ENCODE measurements at places on chromosomes 7 and 10.

GRCh38 chr10:8511026-8511425 is 456.5 kb downstream of the GATA3 start:
- DNase-seq = no peak

DNA sequence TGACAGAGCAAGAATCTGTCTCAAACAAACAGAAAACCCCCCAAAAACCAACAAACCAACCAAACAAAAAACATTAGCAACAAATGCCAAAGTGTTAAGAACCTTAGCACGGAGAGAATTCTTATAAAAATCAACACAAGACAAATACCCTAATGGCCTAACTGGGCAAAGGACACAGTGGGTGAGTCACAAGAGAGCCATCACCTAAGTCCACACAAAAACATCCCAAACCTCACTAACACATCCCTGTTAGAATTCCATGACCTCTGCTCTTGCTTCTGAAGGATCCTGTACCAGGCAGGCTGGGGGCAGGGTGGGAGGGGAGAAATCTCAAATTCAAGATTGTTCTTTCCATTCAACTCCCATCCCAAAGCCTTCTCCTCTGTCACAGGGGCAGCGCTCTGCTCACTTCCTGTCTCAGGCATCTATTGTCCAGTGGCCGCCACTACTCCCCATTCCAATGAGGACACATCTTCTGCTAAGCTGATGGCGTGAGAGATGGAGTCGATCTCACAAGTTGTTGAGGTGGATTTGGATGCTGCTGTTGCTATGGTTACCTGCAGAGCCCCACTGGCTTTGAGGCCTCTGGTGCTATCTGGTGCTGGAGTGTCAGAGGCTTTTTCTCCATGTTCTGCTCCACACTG is 9.2 kb downstream of the IL15RA start:
- DNase-seq = no peak

GRCh38 chr7:33559324-33559710 is 346.0 kb upstream of the BMPER start:
- no peak for DNase-seq

- DNase-seq = peak; percentile 54
Observed at GRCh38 chr10:59895629-59896116, 10.7 kb downstream of the CCDC6 start.

DNA sequence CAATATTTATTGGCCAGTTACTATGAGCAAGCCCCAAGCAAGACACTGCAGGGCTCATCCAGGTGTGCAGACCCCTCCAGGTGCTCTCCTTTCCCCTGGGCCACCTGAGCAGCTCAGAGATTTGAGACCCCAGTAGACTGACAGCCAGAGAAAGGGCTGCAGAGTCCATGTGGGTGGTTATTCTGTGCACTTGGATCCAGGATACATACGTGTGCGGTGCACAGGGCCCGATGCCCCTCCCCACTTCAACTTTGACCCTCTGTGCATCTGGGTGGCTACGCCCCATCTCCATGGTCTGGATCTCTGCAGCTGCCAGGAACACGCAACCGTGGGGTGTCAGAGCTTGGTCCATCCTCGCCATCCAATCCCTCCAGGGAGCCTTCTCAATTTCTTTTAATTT is 72.9 kb downstream of the MKI67 start:
- no peak for DNase-seq

GRCh38 chr10:71575934-71576801 is 143.4 kb downstream of the C10orf105 start:
- DNase-seq = no peak

DNA sequence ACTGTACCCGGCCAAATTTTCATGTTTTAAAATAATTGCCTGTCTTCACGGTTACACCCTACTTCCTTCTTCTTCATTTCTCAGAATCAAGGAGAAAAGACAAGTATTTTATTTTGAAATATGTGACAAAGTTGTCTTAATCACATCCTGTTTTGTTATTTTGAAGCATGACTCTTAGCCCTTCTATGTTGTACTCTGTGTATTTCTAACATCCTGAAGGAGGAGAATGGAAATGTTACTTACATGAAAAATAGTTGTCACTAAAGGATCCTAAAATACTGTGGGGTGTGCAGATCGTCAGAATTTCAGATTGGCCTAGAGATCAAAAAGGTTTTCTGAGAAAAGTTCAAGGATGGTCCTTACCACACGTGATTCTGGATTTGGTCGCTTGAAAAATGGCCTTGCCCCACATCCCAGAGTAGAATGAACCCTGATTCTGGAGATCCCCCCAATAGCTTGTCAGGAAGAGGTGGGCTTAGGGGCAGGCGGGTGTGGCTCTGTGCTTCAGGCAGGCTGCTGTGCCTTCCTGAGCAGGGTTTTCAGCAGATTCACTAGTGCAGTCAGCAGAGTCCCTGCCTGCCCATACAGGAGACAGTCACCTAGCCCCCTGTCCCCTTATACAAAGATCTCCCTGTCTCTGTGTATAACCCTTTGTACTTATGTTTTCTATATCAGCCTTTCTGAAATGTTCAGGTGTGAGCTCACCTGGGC is 8.6 kb downstream of the UPP1 start:
- no peak for DNase-seq

DNA sequence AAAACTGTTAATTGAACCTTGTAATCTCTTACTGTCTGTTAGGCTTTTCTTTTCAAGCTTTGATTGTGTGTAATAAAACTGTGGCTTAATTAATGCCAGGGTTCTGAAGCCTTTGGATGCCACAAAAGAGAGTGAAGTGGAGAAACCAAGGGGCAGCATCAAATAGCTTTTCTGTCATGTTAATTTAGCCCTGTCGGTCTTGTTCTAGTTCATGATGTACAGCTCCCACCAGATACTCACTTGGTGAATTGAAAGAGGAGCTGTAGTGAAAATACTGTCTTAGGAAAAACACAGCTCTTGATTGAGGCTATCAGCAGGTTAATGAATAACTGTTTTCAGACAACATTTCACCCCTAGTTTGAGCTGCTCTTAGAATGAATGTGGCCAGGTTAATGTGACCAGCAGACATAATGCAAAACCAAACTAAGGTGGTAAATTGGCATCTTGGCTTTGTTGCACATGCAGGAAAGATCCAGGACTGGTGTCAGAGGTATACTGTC is 94.2 kb downstream of the POLL start:
- no peak for DNase-seq

- DNase-seq = no peak
Observed at GRCh38 chr7:36171503-36171902, 18.4 kb downstream of the EEPD1 start.
